Fibroblast of lung (primary cell): ENCODE measurements at places on chromosomes 13 and 19.
A peak's percentile ranks its signal among the peaks of the same experiment; 100 is the strongest.

DNA sequence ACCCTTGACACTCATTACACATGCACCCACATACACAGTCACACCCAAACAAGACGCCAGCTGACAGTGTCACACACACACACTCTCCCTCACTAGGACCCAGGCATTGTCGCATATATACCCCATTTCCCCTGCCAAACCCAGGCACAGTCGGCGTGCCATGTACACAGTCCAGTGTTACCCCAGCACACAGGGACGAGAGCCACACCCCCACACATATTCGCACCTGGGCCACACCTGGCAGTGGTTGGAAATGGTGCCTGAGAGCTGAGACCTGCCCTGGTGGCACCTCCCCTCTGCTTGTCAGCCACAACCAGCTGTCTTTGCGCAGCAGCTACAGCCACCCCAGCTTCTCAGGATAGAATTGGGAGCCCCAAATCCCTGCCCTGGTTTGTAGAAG lies 9.0 kb downstream of the NFIX start:
- no peak for DNase-seq

GRCh38 chr19:47094557-47095475 lies 18.8 kb downstream of the ZC3H4 start:
- peak; percentile 45 for DNase-seq

- DNase-seq = no peak
Measured at GRCh38 chr19:6693681-6694080, 23.7 kb upstream of the TNFSF14 start.

GRCh38 chr13:85040215-85040614 lies 759.0 kb downstream of the SLITRK6 start:
- no peak for DNase-seq

DNA sequence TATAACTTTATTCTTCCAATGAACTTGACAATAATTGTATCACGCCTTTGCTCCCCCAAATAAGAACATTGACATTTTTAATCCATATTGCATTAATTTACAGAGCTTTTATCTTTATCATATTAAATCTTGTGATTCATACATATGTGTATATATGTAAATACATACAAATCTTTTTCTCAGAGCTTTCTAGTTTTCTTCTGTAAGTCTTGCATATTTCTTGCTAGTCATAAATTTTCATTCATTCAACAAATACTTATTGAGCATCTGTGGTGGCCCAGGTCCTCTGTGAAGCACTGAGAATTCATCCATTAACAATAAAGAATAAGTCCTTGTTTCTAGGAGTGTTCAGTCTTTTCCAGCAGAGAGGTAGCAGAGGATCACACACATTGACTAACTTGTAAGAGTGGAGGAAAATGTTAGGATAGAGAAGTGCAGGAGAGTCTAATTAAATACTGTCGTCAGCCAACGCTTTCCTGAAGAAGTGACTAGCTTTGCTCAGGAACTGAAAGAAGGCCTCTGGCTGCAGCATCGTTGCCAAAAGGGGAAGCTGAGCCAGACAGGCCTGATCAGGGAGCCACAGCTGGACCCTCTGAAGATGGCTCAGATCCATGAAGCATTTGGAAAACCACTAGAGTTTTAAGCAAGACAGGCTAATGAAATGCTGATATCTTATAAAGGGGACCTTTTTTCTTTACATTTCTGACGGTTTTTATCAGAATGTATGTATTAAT lies 38.6 kb upstream of the LAMP1 start:
- no peak for DNase-seq

GRCh38 chr19:14088634-14089411 lies 1.7 kb downstream of the SAMD1 start:
- DNase-seq = no peak

DNA sequence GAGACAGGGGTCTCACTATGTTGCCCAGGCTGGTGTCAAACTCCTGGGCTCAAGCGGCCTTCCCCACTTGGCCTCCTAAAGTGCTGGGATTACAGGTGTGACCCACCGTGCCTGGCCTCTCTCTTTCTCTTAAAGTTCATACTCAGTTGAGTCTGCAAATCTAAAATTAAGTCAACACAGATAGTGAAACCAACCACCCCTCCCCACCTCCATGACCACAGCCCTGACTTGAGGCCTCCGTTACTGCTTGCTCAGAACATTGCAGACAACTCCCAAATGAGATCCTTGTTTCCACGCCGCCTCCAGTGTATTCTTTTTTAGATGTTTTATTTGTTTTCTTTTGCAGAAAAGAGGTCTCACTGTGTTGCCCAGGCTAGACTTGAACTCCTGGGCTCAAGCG lies 94.4 kb downstream of the CACNA1A start:
- no peak for DNase-seq

GRCh38 chr19:18109733-18110608 lies 12.4 kb downstream of the MAST3 start:
- no peak for DNase-seq

DNA sequence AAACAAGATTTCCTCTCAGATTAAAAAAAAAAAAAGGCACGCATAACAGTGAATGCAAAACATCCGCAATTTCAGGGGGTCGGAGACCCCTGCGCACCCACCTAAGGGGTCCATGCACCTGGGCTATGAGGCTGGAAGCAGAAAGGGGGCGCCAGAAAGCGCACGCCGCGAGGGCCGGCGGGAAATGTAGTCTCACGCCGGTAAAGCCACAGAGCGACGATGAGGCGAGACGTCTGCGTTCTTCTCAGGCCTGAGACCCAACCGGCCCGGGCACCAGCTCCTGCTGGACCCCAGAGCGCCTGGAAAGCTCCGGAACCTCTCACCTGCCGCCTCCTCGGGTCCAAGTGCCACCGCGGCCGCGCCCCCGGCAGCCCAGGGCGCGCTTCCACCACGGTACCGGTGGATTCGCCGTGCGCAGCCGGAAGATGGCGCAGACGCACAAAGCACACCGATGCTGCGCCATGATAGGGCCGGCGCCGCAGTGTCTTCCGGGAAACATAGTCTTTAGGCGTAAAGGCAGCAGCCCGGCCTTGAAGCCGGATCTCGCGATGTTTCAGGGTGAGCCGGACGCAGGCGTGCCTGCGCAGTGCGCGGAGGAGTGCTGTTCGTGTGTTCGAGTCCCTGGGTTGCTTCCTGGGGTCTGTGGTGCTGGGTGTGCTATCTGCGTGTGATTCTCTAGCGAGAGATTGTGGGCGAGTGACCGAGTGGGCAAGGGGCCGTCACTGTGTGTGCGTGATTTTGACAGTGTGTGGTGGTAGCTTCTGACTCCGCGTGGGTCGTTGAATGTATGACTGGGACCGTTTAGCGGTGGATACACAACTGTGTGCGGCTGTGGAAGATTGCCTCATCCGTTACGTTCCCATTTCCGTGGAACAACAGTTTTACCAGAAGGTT lies at the start of gene ZNF582:
Gene ZNF582 (minus strand): TSS at position 416 of the 894 bp plus-strand sequence. CDS start 1,782 bp downstream, outside the sequence.
- peak; percentile 98 for DNase-seq

- no peak for DNase-seq
Measured at GRCh38 chr19:18586306-18586705, 2.3 kb upstream of the REX1BD start.

DNA sequence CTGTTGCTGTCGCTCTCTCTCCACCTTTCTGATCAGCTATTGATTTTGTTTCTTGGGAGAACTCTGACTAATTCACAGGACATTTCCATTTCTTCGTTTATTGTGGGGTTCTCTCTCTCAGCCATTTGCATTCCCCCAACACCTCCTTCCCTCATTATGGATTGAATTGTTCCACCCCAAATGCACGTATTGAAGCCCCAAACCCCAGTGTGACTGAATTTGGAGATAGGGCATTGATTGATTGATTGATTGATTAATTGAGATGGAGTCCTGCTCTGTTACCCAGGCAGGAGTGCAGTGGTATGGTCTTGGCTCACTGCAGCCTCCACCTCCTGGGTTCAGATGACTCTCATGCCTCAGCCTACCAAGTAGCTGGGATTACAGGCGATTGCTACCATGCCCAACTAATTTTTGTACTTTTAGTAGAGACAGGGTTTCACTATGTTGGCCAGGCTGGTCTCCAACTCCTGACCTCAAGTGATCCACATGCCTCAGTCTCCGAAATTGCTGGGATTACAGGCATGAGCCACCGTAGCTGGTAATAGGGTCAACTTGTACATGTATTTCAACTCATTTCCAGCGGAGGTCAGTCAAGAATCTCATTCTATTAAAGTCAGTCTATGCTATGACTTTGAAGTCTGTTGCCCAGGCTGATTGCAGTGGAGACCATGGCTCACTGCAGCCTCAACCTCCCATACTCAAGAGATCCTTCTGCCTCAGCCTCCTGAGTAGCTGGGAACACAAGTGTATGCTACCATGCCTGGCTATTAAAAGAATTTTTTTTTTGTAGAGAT lies 13.6 kb downstream of the NFILZ start:
- DNase-seq = no peak

- peak; percentile 10 for DNase-seq
Measured at GRCh38 chr19:5637971-5638370, 15.1 kb downstream of the SAFB start.

- peak; percentile 92 for DNase-seq
Measured at GRCh38 chr19:45097776-45098520, 5.0 kb downstream of the PPP1R37 start.

DNA sequence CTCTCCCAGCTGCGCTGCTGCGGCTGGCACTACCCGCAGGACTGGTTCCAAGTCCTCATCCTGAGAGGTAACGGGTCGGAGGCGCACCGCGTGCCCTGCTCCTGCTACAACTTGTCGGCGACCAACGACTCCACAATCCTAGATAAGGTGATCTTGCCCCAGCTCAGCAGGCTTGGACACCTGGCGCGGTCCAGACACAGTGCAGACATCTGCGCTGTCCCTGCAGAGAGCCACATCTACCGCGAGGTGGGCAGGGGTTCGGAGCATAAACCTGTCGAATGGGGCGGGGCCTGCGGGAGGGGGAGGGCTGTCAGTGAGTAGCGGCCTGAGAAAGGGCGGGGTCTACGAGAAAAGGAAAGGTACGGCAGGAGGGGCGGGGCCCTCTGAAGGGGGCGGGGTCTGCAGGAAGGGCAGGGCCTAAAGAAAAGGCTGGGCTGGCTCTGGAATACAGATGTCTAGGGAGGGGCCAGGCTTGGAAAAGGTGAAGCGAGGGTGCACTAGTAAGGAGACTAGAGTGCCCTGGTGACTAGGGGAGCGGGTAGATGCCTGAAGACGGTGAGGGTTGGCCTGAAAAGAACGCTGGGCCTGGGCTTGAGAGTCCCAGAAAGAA lies 3.6 kb downstream of the CD37 start:
- DNase-seq = peak; percentile 19

DNA sequence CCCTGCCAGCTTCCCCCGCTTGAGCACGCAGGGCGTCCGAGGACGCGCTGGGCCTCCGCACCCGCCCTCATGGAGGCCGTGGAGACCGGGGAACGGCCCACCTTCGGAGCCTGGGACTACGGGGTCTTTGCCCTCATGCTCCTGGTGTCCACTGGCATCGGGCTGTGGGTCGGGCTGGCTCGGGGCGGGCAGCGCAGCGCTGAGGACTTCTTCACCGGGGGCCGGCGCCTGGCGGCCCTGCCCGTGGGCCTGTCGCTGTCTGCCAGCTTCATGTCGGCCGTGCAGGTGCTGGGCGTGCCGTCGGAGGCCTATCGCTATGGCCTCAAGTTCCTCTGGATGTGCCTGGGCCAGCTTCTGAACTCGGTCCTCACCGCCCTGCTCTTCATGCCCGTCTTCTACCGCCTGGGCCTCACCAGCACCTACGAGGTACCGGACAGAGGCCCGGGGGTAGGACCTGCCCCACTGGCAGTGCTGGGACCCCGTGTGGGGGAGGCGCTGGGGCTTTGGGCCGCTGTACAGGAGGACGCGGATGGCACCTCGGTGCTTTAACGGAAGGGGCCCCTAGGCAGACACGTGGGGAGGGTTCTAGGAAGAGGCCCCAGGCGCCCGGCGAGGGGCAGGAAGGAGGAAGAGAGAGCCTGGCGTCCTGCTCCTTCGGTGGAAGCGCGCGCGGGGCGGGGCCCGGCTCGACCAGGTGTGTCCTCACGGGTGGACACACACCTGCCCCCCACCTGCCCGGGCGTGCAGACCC lies 681 bp downstream of the SLC5A5 start:
- no peak for DNase-seq

GRCh38 chr19:41265395-41266153 lies 1.4 kb downstream of the HNRNPUL1 start:
- peak; percentile 20 for DNase-seq

DNA sequence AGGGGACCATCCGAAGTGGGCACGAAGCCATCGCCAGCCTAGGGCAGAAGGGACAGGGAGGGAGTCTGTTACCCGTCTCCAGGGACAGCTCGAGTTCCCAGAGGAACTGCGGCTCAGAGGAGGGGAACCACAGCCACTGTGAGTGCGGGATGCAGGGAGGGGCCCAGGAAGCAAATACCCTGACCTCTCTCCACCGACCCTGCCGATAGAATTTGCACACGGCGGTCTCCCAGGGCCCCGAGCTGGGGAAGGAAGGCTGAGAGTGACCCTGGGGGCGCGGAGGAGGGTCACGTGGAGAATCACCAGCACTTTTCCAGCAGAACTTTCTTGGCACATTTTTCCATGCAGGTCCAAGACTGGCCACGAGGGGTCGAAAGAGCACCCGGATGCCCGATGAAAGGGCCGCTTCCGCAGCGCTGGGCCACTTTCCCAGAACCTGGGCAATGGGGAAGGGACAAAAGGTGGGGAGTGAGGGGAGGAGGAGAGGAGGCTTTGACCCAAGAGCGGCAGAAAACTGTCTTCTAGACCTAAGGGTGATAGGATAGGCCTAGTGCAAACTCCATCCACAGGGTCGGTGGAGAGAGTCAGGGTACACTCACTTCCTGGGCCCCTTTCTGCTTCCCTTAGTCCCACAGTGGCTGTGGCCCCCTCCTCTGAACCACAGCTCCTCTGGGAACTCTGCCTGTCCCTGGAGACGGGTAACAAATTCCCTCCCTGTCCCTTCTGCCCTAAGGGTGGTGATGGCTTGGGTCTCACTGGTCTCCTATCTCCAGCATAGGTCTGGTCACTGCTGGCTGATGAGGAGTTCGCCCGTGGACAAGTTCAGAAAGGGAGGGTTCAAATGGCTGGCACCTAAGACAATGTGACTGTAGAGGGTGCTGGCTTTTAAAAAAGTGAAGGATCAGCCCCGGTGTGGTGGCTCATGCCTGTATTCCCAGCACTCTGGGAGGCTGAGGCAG lies 5.3 kb upstream of the GPR4 start:
- DNase-seq = peak; percentile 71

GRCh38 chr13:42378383-42378780 lies 106.4 kb downstream of the AKAP11 start:
- no peak for DNase-seq

DNA sequence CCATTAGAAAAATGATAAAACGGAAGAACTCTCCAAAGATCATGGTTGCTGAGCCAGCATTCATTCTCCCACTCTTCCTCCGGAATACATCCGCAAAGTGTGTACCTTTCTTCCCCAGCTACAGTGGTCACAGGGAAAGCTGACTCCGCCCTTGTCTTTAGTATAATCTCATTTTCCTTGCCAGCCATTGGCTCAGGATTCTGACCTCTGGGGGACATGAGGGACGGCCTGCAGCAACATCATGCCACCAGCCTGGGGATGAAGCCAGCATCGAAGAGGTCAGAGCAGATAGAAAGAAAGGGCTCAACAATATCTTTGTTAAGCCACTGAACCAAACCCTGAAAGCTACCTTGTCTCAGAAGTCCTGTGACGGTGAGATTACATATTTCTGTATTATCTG lies 46.3 kb upstream of the TPP2 start:
- no peak for DNase-seq

GRCh38 chr13:26325876-26326275 lies 71.9 kb downstream of the CDK8 start:
- peak; percentile 37 for DNase-seq
